Sigmoid colon (tissue), 7 donors: ENCODE measurements at places on chromosomes 1 and 21. TPM values are rescaled to one million over a fixed set of nuclear protein-coding genes. Genes with fewer than 3 reads are reported as not detected.

GRCh38 chr1:36515315-36516138 lies 32.8 kb upstream of the CSF3R start:
- H3K27me3 ChIP-seq = no peaks in the 10 kb centered on the region
- H3K36me3 ChIP-seq = no peaks in the 10 kb centered on the region
- DNase-seq = peak; percentile 42
- H3K27ac ChIP-seq = no peak overlapping the region
- no peak overlapping the region for H3K4me3 ChIP-seq

The SERTAD4 gene
- 14.7 TPM for total RNA-seq

The PRAMEF18 gene
- total RNA-seq = not detected

DNA sequence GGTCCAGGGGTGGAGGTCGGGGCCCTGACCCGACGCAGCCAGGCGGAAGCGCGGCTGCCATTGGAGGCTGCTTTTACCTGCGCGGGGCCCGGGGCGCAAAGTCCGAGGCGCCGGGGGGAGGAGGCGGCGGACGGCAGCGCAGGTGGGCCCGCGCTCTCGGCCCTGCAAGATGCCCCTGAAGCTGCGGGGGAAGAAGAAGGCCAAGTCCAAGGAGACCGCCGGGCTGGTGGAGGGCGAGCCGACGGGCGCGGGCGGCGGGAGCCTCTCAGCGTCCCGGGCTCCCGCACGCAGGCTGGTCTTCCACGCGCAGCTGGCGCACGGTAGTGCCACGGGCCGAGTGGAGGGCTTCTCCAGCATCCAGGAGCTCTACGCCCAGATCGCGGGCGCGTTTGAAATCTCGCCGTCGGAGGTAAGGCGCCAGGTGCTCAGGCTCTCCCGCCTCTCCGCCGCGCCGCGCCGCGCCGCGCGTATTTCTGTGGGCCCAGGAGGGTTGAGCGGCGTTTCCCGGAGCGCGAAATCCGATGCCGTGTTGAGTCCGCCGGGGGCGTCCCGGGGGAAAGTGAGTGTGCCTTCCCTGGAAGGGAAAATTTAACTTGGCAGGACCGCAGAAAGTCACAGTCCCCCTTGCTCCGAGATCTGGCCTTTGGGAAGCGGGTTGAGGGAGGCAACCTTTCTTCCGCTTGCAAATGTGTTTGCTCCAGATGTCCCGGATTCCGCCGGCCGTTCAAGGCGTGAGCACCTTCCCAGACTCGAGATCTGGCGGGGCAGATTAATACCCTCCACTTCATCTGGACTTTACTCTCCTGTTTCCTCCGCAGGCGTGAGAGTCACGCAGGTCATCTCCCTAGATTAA lies at the start of gene GIPC2:
Gene GIPC2 (plus strand): TSS at position 41 of the 853 bp plus-strand sequence. CDS start 129 bp downstream, at position 170.
- peaks cover 36% of the 10 kb centered on the region for H3K27me3 ChIP-seq
- no peaks in the 10 kb centered on the region for H3K36me3 ChIP-seq
- peak within 1 kb of the TSS; percentile 37 for H3K4me3 ChIP-seq
- H3K27ac ChIP-seq = peak within 1 kb of the TSS; percentile 27

DNA sequence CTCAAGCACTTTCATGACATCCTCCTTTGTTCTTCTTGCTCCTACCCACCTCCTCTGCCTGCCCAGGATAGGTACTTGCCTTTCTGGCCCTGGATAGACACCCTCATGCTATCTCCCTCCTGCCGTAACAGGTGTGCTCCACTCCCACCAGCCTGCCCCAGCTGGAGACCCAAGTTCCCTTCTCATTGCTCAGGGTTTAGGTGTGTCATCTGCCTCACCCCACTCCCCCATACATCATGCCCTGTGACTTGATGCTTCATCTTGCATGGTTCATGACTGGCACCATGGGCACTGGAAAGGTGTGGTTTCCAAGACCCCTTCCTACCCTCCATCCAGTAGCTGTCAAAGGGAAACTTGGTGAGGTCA lies 5.9 kb downstream of the RHEX start:
- no peaks in the 10 kb centered on the region for H3K4me1 ChIP-seq
- no peak for DNase-seq
- no peaks in the 10 kb centered on the region for H3K27me3 ChIP-seq

DNA sequence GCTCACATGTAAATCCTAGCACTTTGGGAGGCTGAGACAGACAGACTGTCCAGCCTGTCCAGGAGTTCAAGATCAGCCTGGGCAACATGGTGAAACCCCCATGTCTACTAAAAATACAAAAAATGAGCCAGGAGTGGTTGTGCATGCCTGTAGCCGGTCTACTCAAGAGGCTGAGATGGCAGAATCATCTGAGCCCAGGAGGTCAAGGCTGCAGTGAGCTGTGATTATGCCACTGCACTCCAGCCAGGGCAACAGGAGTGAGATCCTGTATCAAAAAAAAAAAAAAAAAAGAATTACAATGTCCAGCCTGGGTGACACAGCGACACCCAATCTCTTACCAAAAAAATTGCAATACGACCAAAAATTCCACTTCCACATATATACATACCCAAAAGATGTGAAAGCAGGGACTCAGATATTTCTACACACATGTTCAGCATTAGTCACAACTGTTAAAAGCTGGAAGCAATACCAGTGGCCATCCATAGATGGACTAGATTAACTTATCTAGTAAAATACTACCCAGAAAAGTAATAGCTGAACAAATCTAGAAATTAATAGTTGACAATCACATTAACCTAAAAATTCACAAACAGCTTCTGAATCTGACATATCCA lies 49.2 kb downstream of the ASH1L start:
- H3K27ac ChIP-seq = no peak overlapping the region
- H3K4me1 ChIP-seq = peaks cover 11% of the 10 kb centered on the region
- DNase-seq = no peak
- no peaks in the 10 kb centered on the region for H3K27me3 ChIP-seq
- no peak overlapping the region for H3K4me3 ChIP-seq

The TNFAIP8L2 gene
- total RNA-seq = 6.1 TPM

DNA sequence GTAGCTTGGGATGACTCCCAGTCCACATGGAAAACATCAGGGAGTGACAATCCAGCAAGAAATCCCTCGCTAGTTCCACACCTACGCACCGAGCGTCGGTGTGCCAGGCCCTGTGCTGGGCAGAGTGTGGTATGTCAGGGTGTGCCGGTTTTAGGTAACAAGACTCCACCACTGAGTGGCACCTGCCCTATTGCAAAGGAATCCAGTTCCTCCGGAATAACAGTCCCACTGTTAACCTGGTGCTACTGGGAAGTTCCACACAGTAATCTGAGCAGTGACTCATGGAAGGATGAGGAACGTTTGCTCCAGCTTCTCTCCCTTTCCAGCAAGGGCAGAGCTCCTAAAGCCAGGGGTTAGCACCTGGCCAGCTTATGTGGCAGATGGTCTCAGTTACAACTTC lies 14.3 kb downstream of the RNF207 start:
- H3K36me3 ChIP-seq = peaks cover 49% of the 10 kb centered on the region
- no peak overlapping the region for H3K4me3 ChIP-seq
- H3K27ac ChIP-seq = no peak overlapping the region
- no peaks in the 10 kb centered on the region for H3K4me1 ChIP-seq
- H3K27me3 ChIP-seq = no peaks in the 10 kb centered on the region
- no peak for DNase-seq

DNA sequence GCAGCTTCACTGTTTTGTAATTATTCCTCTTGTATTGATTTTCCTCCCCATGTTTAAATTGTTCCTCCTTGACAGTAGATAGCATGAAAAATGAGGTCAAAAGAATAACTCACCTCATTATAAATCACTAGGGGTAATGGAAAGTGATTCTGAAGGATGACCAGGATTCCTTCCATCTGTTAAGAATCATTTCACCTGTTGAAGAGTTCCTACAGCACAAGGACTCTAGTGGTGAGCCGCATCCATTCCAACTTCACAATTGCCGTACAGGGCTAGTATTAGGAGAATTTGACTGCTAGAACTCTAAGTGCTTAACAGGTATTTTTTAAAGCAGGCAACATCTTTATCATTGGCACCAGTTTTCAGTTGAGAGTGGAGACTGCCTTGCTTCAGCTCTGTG lies 13.7 kb downstream of the PPP1R12B start:
- H3K36me3 ChIP-seq = no peaks in the 10 kb centered on the region
- no peak overlapping the region for H3K4me3 ChIP-seq
- H3K27me3 ChIP-seq = no peaks in the 10 kb centered on the region

GRCh38 chr1:41800311-41800829 lies 118.4 kb downstream of the HIVEP3 start:
- H3K27me3 ChIP-seq = no peaks in the 10 kb centered on the region
- no peak overlapping the region for H3K4me3 ChIP-seq
- DNase-seq = no peak

The BTBD8 gene
- 8.3 TPM for total RNA-seq

DNA sequence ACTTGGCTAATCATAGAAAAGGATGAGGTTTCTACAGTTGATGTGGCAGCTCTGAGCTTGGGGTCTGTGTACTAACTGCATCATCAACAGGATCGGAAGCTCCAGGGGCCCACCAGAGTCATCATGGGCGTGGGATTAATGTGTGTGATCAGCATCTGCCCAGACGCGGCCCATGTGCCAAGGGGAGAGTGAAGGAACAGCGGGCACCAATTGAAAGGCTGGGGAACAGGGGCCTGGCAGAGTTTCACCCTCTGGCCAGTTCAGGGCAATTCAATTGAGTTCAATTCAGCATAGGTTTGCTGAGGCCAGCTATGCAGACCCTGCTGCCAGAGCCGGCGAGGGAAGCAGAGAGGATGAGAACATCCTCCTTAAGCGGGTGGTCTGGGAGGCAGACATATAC lies 260.0 kb upstream of the AJAP1 start:
- H3K4me1 ChIP-seq = no peaks in the 10 kb centered on the region
- no peak overlapping the region for H3K27ac ChIP-seq
- peaks cover 3% of the 10 kb centered on the region for H3K27me3 ChIP-seq

The FMO1 gene
- total RNA-seq = not detected

The MAP3K21 gene
- total RNA-seq = 0.55 TPM

DNA sequence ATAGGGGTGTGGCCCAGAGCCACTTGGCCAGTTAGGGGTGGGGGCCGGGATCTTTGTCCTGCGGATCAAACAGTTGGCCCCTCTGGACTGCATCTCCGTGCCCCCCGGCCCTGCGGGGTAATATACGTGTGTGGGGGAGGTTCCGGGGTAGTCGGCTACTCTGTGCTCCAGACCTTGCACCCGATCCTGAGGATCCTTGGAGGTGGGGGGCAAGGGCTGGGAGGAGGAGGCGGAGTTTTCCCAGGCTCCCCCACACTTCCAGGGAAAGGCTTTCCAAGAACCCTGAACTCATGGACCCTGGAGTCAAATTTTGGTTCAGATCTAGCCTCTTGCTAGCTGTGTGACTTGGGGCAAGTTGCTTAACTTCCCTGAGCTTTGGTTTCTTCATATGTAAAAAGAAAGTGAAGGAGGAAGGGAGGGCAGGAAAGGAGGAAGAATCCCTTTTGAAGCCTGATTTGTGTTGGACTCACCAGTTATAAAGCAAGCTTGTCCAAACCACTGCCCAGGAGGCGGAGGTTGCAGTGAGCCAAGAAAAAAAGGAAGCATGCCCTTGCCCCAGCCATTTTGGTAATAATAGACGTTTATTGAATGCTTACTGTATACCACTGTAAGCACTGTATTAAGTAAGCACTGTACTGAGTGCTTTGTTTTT lies 686 bp downstream of the MIIP start:
- H3K36me3 ChIP-seq = no peaks in the 10 kb centered on the region
- H3K27me3 ChIP-seq = no peaks in the 10 kb centered on the region
- H3K27ac ChIP-seq = peak overlapping the region; percentile 85
- DNase-seq = no peak
- H3K4me1 ChIP-seq = peaks cover 12% of the 10 kb centered on the region

The MYOC gene
- total RNA-seq = 6.5 TPM

The MR1 gene
- 11.5 TPM for total RNA-seq

DNA sequence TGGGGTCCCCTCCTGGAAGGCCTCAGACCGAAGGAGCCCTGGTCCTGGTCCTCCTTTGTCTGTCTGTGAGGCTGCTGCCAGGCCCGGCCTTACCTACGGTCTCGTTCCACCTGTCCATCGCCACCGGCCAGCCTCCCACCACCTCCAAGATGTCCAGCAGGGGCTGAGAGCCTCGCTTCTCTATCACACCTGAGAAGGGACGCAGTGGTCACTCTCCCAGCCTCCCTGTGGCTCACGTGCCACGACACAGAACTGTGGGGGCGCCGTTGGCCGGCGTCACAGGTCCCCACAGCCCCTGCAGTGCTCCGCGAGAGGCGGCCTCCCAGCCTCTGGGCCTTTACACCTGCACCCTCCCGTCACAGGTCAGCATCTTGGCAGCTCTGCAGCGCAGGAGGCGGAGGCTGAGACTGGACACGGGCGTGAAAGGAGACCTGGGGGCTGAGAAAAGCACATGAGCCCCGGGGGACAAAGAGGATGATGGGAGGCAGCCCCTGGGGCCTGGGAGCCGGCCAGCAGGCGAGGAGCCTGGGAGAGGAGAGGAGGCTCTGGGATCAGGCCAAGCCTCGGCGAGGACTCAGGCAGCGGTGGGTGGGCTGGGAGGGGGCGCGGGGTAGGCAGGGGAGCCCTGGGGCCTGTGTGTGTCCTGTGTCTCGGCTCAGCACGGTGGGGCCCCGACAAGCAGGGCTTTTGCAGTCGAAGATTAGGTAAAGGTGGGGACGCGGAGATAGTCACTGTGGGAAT lies 20.5 kb downstream of the PRXL2B start:
- no peak for DNase-seq
- H3K27me3 ChIP-seq = no peaks in the 10 kb centered on the region
- no peak overlapping the region for H3K4me3 ChIP-seq
- no peak overlapping the region for H3K27ac ChIP-seq

- no peaks in the 10 kb centered on the region for H3K4me1 ChIP-seq
- H3K27ac ChIP-seq = no peak overlapping the region
- no peak for DNase-seq
- H3K36me3 ChIP-seq = no peaks in the 10 kb centered on the region
- H3K27me3 ChIP-seq = no peaks in the 10 kb centered on the region
These were observed 483.6 kb upstream of the RGS18 start for GRCh38 chr1:191674626-191675179.

DNA sequence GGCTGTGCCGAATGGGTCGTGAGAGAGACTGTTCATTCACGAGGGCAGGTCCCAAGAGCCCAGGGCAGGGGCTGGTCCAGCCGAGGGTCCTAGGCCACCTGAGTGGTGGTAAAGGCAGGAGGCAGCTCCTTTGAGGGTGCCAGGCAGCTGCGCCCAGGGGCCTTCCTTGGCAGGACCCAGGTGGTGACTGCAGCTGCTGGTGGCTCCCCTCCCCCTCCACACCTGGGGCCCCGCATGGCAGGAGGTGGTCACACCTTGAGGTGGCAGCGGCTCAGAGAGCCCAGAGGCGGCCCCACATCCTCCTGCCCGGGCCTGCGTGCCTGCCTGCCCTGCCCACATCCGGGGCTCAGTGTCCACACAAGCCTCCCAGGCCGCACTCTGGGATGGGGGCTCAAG lies 9.8 kb upstream of the PLCH2 start:
- H3K4me3 ChIP-seq = no peak overlapping the region
- no peaks in the 10 kb centered on the region for H3K4me1 ChIP-seq
- H3K27me3 ChIP-seq = peaks cover 11% of the 10 kb centered on the region
- H3K36me3 ChIP-seq = no peaks in the 10 kb centered on the region
- H3K27ac ChIP-seq = no peak overlapping the region
- DNase-seq = no peak

- H3K4me1 ChIP-seq = no peaks in the 10 kb centered on the region
- peak overlapping the region; percentile 8 for H3K27ac ChIP-seq
- H3K27me3 ChIP-seq = no peaks in the 10 kb centered on the region
- H3K4me3 ChIP-seq = no peak overlapping the region
- DNase-seq = peak; percentile 71
These were observed 444.8 kb downstream of the KIF26B start for GRCh38 chr1:245599371-245600174.

The WLS gene
- total RNA-seq = 143 TPM

- H3K4me1 ChIP-seq = peaks cover 8% of the 10 kb centered on the region
- H3K27me3 ChIP-seq = no peaks in the 10 kb centered on the region
- H3K27ac ChIP-seq = peak overlapping the region; percentile 1
These were observed 78.6 kb downstream of the KCNN3 start for GRCh38 chr1:154791292-154792166.
